ENCODE measurements at places on chromosomes 3 and 15.

GRCh38 chr15:41565702-41566101, 6.7 kb downstream of the TYRO3 start:
- DNase-seq, result no peak

GRCh38 chr3:7307410-7307809, 446.5 kb downstream of the GRM7 start:
- DNase-seq, result peak; percentile 86

GRCh38 chr3:152083135-152083534, 185.6 kb upstream of the MBNL1 start:
- no peak for DNase-seq

DNA sequence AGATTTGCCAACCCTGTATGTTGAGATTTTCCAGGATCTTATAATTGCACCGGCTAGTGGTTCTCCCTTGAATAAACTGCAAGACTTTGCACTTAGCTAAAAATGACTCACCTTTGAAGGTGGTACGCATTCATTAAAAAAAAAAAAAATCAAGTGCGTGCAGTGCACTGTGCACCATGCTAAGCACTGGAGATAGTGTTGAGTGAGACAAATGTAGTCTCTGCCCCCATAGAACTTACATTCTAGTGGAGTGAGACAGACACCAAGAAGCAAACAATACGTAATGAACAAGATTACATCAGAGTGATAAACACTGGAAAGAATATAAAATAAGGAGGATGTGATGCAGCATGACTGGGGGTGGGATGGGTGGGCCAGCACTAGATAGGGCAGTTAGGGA, 69.4 kb downstream of the ITPR1 start:
- no peak for DNase-seq

DNA sequence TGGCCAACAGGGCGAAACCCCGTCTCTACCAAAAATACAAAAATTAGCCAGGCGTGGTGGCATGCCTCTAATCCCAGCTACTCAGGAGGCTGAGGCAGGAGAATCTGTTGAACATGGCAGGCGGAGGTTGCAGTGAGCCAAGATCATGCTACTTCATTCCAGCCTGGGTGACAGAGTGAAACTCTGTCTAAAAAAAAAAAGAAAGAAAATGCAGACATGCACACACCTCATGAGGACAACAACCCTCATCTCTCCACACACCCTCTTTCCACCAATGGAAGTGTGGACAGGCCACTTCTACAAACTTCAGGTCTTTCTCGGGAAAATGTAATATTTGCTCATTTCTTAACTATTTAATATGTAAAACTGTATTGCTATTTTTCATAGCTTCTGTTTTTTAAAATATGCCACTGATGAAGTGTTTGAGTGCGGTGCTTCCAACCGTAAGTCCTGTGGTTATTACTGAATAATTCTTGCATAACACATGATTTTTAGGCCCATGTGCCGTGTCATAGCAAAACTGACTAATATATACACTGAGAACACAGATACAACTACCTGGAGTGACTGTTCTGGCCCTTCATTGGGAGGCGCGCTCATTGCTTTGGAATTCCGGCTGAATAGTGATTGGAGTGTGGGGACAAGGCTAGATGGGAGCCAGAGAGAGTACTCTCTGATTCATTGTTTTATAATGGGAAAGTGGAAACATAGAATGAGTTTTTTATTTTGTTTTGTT, 23.1 kb downstream of the LRRC31 start:
- DNase-seq, result no peak

GRCh38 chr3:194141415-194142155, 5.6 kb downstream of the HES1 start:
- peak; percentile 98 for DNase-seq

DNA sequence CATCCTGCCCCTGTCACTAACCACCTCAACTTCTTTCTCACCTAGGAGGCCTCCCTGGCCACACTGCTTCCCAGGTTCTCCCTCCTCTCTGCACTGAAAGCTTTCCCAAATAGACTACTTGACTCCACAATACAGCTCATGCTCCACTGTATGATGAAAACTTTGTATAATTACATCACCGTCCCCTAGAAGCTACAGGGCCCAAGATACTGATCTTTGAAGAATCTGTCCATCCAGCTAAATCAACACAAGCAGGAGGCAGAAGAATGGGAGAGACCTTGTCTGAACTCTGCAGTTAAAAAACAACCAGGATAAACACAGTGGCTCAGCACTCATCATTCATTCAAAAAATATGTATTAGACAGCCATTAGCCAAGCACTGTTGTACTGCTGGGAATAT, 26.4 kb upstream of the RPS17 start:
- no peak for DNase-seq

- no peak for DNase-seq
Observed at GRCh38 chr15:88166082-88166993, 90.2 kb downstream of the NTRK3 start.

GRCh38 chr3:75631541-75631940, 32.6 kb upstream of the FRG2C start:
- DNase-seq, result no peak

- no peak for DNase-seq
Observed at GRCh38 chr3:24496529-24497482, 2.2 kb upstream of the THRB start.

GRCh38 chr15:61879219-61879618, 181.0 kb downstream of the VPS13C start:
- DNase-seq, result peak; percentile 35

DNA sequence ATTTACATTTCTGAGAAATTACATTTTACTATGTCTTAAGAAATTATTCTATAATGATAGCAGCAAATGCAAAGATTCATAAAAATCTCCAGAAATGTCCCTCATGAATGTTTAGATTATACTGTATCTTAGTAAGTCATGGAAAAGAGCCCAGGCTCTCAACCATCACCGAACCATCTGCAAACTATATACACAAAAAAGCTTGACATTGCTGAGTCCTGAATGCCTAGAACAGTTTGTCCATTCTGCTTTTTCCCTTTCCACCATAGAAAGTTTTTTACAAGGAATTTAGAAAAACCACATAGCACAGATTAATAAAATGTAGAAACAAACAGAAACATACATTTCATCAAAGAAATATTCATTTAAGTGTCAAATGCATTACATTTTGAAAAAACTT, 83.6 kb downstream of the MYO9A start:
- DNase-seq, result no peak

- DNase-seq, result no peak
Observed at GRCh38 chr3:27090275-27091041, 278.7 kb downstream of the NEK10 start.

GRCh38 chr3:124966521-124967445, 32.2 kb upstream of the MUC13 start:
- DNase-seq, result no peak

DNA sequence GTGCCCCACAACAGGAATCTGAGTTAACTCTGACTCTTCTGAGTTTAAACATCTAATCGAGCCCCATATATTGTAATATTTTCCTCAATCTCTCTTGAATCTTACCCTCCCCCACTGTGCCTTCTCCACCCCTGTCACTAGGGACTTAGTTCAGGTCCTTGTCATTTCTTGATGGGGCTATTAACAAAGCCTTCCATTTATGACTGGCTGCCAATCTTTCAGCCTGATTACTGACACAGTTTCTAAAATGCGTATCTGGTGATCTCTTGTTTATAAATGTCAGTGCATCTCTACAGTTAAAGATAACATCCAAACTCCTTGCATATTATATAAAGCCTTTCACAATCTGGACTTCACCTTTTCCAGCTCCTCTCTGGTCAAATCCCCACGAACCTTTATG, 124.3 kb downstream of the IGSF11 start:
- no peak for DNase-seq

GRCh38 chr3:194323785-194324735, 27.1 kb downstream of the CPN2 start:
- peak; percentile 72 for DNase-seq

DNA sequence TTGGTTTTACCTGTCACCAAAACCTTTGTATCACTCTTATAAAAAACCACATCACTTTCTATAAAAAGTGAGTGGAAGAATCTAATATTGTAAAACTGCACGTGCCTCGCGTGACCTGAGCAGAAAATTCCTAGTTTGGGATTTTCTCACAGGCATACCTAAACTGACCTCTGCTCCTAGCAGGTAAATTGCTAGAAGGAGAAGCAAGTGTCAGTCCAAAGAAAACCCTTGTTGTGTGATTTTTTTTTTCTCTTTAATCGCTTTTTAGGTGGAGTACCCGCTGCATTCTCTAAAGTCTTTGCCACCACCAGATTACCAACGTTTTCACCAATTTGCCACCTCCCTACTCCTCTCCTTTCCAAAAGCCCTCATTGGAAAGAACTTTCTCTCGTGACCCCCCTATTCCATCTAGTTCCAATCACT, 534 bp upstream of the UBE2E1 start:
- DNase-seq, result no peak

- DNase-seq, result no peak
Observed at GRCh38 chr15:76432604-76433003, 96.0 kb downstream of the ISL2 start.

DNA sequence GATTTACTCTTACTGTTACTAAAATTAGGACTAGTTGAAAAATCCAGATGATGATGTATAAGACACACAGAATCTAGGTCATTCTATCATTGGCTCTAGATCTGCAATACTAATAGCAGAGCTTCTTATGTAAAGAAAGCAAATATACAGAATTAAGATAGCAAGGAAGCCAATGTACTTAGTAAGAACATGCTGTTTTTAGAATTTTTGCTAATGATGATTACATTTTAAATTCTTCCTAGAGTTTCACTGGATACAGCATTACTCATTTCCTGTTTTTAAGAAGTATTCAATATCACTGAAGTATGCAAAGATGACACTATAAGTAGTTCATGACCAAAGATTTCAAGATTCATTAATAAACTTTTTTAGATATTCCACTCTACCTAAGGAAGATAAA, 60.7 kb downstream of the CFAP20DC start:
- DNase-seq, result peak; percentile 51

GRCh38 chr3:107822308-107822707, 268.5 kb downstream of the CD47 start:
- DNase-seq, result no peak

DNA sequence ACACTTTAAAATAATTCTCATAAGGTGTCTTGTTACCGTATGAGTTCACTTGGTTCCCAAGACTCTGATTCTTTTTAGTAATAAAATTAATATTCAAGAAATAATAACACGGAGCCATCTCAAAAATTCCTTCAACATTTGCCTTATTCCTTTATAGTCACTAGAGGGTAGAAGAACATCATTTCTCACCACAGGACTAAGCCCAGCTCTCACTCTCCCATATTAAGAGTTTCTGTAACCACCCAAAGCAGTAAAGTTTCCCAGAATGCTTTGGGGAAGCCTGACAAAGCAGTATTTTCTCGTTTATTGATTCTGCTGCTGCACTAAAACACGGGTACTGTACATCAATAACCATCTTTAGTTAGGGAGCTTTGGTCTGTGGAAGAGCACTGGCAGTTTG, 114.9 kb downstream of the MCTP2 start:
- DNase-seq, result no peak

- no peak for DNase-seq
Observed at GRCh38 chr15:37061996-37062395, 38.4 kb downstream of the MEIS2 start.

DNA sequence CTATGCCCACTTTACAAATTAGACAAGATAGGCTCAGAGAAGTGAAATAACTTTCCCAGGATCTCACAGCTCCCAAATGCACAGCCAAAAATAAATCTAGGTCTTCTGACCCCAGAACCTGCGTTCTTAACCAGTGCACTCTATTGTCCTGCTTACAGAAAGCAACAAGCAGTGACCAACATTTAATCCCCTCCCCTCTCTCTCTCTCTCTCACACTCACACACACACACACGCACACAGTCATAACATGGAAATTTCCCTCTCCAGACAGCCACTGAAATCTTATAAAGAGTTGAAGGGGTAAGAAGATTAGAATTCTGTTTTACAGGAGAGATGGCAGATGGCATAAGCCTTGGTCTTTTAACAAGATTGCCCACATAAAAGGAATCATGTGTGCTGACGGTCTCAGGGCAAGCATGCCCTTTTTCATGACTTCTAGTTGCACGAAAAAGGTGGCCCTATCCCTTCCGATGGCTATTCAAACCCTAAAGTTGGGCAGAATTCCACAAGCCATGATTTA, 29.4 kb downstream of the EOGT start:
- DNase-seq, result no peak

GRCh38 chr3:50708620-50709019, 33.9 kb downstream of the DOCK3 start:
- DNase-seq, result no peak

- DNase-seq, result no peak
Observed at GRCh38 chr3:58429657-58430056, 4.0 kb downstream of the PDHB start.

DNA sequence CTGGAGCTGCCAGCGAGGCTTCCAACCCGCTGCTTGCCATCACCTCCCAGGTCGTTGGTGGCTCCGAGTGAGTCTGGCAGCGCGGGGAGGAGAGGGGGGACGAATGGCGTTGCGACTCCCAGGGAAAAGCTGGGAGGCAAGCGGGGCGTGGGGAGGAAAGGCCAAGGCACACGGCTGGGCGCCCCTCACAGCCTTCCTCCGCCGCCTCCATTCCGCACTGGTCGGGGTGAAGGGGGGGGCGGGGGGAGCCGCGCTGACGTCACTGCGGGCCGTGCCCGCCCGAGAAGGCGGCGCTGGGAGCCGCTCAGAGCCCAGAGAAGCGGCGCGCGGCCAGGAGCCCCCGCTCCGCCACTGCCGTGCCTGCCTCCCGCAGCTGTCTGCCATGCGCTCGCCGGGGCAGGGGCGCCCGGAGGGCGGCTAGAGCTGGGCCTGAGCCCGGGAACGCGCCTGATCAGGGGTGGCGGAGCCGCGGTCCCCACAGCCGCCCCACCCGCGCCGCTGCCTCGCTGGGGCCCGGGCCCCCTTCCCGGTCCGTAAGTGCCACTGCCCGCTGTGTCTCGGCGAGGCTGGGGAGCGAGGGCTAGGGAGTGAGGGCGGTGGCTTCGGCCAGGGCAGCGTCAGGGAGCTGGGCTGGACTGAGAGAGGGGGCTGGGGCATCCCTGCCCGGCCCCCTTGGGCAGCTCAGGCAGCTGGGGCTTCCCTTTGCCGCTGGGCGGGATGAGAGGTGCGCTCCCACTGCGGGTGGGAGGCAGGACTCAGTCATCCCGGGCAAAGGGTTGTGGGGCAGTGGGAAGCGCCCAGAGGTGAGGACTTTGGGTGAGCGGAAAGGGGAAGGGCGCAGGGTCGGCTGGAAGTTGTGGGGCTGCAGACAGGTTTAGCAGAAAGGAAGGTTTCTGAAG, 27.8 kb upstream of the POLG start:
- no peak for DNase-seq

- no peak for DNase-seq
Observed at GRCh38 chr3:194225988-194226663, 90.2 kb downstream of the HES1 start.

- DNase-seq, result no peak
Observed at GRCh38 chr3:175057401-175057800, 198.3 kb downstream of the NAALADL2 start.

GRCh38 chr15:73844356-73844755, 29.0 kb upstream of the TBC1D21 start:
- DNase-seq, result no peak

GRCh38 chr15:68980786-68981185, 33.7 kb upstream of the NOX5 start:
- no peak for DNase-seq

- no peak for DNase-seq
Observed at GRCh38 chr15:88020806-88021205, 235.7 kb downstream of the NTRK3 start.
